Activated CD8-positive, alpha-beta T cell treated with anti-CD3 and anti-CD28 coated beads for 36 hours (primary cell): ENCODE measurements at places on chromosomes 1 and 21. TPM values are rescaled to one million over a fixed set of nuclear protein-coding genes. Genes with fewer than 3 reads are reported as not detected.

Gene CCDC30
- 3.0 TPM for total RNA-seq

Gene PRAMEF10
- not detected for total RNA-seq

Gene B3GALT5
- total RNA-seq: not detected

Gene RGS7
- not detected for total RNA-seq

Gene SLC5A9
- not detected for total RNA-seq

Gene PLEKHA6
- 3.0 TPM for total RNA-seq

Gene FCMR
- 49.4 TPM for total RNA-seq
